ENCODE measurements at places on chromosomes 11 and 22. TPM values are rescaled to one million over a fixed set of nuclear protein-coding genes. Genes with fewer than 3 reads are reported as not detected.
A peak's percentile ranks its signal among the peaks of the same experiment; 100 is the strongest.

GAL3ST3 gene
- total RNA-seq = 0.71 TPM

HTR3A gene
- total RNA-seq = not detected

GRCh38 chr22:22756109-22756508 is 111.7 kb downstream of the GGTLC2 start:
- DNase-seq = peak; percentile 46

- peak; percentile 76 for DNase-seq
These were observed 105.3 kb downstream of the MORC2 start for GRCh38 chr22:30863081-30863833.

DNA sequence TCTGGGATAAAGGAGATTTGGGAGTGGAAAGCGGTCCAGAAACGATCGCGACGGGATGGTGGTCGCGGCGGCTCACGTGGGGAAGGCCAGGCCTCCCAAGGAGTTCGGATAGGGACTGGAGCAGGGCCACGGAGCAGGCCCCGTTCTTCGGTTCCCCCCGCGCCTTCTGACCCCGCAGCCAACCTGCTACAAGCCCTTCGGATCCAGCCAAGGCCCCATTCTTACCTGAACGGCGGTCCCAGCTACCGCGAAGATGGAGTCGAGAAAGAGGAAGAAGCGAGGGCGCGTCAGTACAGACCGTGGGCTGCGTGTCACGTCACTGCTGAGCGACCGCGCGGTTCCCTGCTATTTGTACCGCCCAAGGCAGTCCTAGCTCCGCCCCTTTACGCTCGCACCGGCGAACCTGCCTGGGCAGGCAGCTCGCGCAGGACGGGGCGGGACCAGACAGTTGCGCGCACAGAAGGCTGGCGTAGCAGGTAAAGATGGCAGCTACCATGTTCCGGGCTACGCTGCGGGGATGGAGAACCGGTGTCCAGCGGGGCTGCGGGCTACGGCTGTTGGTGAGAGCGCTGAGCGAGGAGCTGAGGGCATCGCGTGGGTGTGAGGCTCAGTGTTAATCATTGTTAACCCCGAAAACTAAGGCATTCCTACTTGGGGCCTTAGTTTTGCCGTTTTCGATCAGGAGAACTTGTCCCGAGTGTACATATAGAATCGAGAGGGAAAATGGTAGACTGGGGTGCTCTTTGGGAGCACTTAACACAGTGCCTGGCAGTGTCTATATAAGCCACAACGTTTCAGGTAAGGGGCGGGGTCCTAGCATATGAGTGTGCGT is at the start of the genes FAU and MRPL49:
Gene FAU (minus strand): TSS at position 270 of the 832 bp plus-strand sequence. CDS start 321 bp downstream, outside the sequence.
Gene MRPL49 (plus strand): TSS at position 457 of the 832 bp plus-strand sequence. CDS start 26 bp downstream, at position 483.
- DNase-seq = peak; percentile 99

- DNase-seq = no peak
These were observed 47.7 kb downstream of the BBOX1 start for GRCh38 chr11:27088353-27088752.

MYRF gene
- total RNA-seq = 0.47 TPM

WNT11 gene
- 3.2 TPM for total RNA-seq

PRG3 gene
- total RNA-seq = not detected

CD6 gene
- total RNA-seq = not detected

DNA sequence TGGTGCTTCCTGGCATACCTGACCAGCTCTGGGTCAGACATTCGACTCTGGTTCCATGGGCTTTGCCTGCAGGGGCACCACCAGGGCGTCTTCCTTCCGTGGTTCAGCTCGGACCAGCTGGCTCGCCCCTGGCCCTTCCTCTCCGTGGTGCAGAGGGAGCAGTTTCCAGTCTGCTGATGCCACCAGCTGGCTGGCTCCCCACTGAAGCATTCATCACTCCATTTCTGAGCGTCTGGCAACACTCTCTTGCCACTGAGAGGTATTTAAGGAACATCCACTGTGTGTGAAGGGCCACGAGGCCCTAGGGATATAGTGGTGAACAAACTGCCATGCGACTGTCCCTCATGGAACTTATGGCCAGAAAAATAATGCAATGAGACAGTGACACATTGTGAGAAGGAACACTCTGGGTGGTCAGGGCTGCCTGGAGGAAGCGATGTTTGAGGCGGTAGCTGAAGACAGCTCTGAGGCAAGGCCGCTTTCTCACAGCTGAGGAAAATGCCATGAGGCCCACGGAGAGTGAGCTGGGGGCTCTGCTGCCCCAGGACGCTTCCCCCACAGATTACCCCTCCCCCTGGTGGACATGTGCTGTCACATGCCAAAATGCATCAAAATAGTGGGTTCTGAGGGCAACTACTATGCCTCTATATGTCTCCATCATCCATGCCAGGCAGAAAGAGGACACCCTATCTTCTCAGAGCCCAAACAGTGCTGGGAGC is 44.9 kb upstream of the ARFGAP3 start:
- DNase-seq = no peak

DNA sequence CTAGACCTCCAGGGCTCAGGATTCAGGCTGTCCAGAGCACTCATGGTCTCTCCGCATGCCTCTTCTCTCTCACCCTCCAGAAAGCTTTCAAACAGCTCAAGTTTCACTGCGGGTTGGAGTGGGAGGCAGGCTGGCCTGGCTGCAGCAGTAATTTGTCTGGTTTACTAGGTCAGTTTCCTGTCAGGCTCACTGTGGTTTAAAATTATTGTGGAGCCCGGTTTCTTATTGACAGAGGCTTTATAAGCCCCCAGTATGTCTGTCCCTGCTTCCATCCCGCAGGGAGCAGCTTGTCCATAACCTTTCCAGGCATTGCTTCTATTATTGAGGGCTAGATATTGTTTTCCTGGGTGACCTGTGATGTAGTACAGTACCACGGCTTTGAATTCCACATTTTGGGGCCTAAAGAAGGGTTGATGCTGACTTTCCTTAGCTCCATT is 235.3 kb upstream of the SORL1-AS1 start:
- no peak for DNase-seq

DNA sequence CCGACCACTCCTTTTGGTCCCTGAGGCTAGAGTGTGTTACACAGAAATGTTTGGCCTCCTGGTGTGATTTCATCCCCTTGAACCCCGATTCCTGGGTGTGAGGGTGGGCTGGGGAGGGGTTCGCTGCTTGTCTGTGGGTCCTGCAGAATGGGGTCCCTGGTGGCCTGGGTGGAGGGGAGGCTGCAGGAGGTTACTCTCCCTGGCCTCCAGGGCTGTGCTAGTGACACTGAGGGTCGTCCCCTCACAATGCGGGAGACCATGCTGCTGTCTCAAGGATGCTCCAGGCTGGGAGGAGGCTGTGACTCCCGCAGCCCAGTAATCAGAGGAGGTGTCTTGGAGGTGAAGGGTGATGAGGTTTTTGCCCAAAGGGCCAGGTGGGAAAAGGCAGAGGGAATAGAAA is 17.0 kb upstream of the OMP start:
- no peak for DNase-seq

MRGPRX4 gene
- total RNA-seq = not detected

DNA sequence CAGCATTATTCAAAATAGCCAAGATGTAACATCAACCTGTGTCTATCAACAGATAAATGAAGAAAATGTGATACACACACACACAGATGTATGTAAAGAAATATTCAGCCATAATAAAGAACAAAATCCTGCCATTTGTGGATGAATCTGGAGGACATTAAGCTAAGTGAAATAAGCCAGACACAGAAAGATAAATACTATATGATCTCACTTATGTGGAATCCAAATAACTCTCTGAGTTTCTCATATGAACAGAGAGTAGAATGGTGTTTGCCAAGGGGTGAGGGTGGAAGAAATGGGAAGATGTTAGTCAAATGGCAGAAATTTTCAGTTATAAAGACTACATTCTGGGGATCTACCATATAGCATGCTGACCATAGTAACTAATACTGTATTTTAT is 224.2 kb downstream of the GUCY1A2 start:
- no peak for DNase-seq

GRCh38 chr11:83649528-83649855 is 363.3 kb upstream of the CCDC90B start:
- no peak for DNase-seq

LINC01488 gene
- total RNA-seq = not detected

C22orf31 gene
- total RNA-seq = not detected

DNA sequence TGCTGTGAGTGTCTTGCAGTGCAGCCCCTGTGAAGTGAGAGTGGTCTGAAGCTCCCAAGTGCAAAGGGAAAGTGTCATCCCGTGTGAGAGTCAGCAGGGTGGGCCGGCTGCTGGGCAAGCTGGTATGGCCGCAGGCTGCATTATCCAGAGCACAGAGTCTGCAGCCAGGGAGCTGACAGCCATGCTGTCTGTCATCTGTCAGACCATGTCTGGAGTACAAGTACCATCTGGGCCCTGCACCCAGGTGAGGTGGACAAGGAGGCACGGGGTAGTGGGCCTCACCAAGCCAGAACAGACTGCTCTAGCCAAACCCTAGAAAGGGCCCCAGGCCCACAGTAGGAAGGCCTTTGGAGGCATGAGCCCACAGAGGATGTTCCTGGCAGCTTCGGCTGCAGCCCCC is 20.2 kb downstream of the LMO1 start:
- no peak for DNase-seq

DNA sequence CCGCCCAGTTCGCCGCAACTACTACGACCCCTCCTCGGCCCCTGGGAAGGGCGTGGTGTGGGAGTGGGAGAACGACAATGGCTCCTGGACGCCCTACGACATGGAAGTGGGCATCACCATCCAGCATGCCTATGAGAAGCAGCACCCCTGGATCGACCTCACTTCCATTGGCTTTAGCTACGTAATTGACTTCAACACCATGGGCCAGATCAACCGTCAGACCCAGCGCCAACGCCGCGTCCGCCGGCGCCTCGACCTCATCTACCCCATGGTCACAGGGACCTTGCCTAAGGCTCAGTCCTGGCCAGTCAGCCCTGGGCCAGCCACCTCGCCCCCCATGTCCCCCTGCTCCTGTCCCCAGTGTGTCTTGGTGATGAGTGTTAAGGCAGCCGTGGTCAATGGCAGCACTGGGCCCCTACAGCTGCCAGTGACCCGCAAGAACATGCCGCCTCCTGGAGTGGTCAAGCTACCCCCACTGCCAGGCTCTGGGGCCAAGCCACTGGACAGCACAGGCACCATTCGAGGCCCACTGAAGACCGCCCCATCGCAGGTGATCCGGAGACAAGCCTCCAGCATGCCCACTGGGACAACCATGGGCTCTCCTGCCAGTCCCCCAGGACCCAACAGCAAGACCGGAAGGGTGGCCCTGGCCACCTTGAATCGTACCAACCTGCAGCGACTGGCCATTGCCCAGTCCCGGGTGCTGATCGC is 10.0 kb downstream of the DTX4 start:
- DNase-seq = peak; percentile 77

- DNase-seq = no peak
These were observed 174.0 kb upstream of the MTMR2 start for GRCh38 chr11:96097844-96098421.

DDIAS gene
- total RNA-seq = 2.5 TPM

C11orf98 gene
- 53.6 TPM for total RNA-seq

DNA sequence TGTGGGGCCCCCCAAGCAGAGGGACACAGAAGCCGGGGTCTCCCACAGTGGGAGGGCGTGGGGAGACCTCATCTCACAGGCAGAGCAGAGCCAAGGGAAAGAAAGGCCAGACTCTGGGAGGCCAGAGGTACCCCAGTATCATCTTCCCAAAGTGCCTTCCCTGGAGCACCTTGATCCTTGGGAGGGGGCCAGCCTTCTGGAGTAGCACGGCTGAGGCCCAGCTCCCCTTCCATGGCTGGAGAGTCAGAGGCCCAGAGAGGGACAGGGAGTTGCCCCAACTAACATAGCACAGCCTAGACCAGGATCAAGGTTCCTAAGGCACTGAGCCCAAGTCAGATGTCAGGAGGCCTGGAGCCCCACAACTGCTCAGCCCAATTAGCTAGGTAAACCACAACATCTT is 50.6 kb downstream of the ELFN2 start:
- DNase-seq = no peak

DNA sequence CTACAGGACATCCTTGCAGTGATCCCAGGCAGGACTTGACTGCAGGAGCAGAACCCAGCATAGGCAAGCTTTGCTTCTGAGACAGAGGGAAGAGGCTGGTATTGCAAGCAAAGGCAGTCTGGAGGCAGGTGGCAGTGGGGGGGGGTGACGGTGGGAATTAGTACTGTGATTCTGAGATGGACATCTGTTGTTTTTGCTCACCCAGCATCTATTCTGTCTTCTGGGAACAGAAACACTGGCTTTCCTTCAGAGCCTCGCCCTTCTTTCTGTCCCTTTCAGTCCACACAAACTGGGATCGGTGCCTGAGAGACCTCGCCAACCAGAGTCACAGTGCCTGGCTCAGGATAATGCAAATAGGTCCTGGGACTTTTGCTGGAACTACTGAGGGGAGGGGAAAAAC is 31.2 kb upstream of the RASL10A start:
- DNase-seq = no peak

DNA sequence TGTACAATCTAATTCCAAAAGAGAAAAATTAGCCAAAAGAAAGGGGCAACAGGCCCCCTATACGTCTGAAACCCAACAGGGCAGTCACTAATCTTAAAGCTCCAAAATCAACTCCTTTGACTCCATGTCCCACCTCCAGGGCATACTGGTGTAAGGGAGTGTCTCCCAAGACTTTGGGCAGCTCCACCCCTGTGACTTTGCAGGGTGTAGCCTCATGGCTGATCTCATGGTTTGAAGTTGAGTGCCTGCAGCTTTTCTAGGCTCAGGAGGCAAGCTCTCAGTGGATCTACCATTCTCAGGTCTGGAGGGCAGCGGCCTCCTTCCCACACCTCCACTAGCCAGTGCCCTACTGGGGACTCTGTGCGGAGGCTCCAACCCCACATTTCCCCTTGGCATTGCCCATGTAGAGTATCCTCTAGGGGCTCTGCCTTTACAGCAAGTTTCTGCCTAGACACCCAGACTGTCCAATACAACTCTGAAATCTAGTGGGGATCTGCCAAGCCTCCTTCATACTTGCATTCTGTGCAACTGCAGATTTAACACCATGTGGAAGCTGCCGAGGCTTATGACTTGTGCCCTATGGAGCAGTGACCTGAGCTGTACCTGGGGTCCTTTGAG is 94.5 kb downstream of the TRIM29 start:
- DNase-seq = peak; percentile 70

DNA sequence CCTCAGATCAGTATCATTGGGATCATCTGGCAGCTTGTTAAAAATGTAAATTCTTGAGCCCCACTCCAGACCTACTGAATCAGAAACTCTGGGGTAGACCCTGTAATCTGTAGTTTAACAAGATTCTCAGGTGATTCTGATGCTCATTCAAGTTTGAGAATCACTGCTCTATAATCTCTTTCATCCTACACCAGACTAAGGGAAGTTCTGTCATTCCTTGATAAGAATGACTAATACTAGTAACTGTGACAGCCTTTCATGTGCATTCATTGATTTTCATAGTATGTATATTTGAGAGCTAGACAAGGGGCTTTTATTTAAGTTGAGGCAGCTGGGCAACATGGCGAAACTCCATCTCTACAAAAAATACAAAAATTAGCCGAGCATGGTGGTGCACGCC is 30.0 kb downstream of the NAT10 start:
- no peak for DNase-seq

DNA sequence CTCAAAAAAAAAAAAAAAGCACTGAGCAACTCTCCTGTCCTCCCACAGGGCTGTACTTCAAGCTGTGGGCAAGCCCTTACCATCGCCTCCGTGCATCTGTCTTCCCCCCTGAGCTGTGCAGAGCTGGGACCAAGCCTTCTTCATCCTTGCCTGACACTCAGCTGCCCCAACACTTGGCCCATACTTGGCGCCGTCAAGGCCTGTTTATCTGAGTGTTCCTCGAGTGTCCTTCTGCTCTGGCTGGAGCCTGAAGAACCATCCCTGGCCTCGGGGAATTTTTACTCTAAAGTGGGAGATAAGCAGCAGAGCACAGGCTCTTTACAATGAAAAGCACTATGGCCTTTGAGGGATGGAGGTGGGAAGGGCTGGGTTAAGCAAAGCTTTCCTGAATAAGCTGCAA is 1.6 kb upstream of the TIRAP start:
- no peak for DNase-seq

- DNase-seq = no peak
These were observed 467 bp downstream of the EPS8L2 start for GRCh38 chr11:706439-706956.

Data from osteocyte (in vitro differentiated cells).